Non-pigmented ciliary epithelial cell (primary cell): ENCODE measurements at places on chromosomes 16 and 17.
A peak's percentile ranks its signal among the peaks of the same experiment; 100 is the strongest.

DNA sequence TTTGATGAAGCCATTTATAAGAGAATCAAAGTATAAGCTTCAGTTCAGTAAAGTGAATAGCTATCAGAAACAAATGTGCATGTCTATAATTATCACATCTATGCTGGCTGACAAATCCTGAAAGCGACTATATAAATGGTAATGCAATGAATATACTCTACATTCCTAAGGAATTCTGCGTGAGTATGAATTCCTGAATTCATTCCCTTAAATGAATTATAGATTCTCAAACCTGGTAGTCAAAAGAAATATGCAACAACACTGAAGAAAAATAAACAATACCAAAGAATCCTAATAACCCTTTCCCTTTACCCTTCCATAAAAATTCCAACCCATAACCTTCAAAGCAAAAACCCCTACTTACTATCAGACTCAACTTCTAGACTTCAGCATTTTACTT is 416.6 kb upstream of the PMFBP1 start:
- DNase-seq, result no peak

DNA sequence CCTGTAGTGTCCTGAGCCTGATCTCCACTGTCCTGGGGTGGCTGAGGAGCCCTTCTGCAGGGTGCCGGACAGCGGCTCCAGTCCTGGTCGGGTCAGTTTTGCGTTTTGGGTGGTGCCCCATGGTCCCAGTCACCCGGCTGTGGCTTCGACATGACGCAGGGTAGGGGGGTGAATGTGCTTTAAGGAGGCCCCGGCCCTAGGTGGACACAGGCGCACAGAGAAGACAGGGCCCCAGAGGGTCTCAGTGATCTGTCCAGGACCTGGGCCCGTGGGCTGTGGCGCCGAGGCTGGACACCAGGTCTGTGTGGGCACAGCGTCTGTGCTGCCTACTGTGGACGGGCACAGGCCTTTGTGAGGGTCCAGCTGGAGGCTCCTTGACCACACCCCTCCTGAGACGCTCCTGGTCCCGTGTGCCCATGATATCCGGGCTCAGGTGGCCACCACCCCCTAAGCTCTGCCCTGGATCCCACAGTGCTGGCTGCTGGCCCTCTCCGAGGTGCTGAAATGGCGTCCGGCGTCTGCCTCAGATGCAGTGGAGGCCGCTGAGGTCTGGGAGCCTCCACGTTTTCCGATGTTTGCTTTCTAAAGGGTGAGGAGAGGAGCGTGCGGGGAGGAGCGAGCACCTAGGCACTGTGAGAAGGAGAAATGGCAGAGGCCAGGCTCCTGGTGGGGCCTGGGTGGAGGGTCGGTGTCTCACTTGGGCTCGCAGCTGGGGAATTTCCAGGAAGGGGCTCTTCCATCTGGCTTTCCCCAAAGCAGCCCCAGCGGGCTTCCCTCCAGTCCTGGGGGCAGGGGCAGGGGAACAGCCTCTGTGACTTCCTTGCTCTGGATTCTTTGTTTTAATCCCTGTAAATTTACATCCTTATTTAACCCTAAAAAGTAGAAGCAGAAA is 56.1 kb upstream of the ACSF3 start:
- DNase-seq, result no peak

- DNase-seq, result no peak
Measured at GRCh38 chr16:1982013-1982433, 754 bp upstream of the NOXO1 start.

GRCh38 chr16:50606431-50607050 is 58.3 kb downstream of the NKD1 start:
- DNase-seq, result no peak

DNA sequence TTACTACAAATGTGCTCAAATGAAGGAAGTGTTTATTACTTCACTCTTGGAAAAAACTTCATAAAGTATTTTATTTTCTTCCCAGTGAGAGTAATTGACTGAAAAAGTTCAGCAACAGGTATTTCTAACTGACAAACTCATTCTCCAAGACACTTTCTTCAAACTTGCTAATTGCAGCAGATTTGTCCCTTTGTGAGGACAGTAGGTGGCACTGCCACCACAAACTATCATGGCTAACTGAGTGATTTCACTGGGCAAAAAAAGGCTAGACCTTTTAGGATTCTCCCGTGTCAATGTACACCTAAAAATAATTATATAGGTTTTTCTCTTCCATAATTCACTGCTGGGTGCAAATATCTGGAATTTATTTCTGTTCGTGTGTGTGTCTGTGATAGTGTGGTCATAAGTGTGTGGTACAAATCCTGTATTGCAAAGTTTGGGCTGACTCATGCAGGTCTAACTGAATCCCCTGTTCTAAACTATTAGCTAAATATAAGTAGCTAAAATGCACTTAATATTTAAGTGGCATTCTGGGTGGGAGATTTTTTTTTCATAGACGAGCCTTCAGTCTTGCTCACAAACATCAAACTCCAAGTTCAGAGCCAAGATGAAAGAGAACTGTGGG is 3.9 kb downstream of the HS3ST3A1 start:
- no peak for DNase-seq

DNA sequence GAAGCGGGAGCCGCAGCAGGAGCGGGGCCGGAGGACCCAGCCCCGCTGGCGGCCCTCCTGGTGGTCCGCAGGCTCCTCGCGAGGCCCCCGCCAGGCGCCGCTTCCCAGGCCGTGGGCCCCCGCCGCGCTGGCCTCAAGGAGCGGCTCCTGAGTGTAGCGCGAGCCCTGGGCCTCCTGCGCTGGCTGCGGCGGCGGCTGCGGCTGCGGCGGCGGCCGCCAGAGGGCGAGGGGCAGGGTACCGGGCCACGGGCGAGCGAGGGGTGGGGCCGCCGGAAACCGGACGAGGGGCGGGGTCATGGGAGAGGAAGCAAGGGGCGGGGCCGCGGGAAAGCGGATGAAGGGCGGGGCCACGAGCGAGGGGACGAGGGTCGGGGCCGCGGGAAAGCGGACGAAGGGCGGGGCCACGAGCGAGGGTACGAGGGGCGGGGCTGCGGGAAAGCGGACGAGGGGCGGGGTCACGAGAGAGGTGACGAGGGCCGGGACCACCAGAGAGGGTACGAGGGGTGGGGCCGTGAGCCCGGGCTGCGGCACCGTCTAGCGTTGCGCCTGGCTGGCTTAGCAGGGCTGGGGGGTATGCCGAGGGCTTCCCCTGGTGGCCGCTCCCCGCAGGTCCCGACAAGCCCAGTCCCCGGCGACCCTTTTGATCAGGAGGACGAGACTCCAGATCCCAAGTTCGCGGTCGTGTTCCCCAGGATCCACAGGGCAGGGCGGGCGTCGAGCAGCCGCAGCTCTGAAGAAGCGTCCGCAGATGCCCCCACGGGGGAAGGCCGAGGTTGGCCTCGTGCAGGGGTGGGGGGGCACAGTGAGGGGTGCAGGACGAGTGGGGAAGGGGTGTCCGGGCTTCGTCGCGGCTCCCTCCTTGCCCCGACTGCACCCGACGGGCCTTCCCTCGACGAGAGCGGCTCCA is 1.7 kb downstream of the MYO15B start:
- DNase-seq, result peak; percentile 8
